ENCODE measurements at places on chromosomes 1 and 21.

DNA sequence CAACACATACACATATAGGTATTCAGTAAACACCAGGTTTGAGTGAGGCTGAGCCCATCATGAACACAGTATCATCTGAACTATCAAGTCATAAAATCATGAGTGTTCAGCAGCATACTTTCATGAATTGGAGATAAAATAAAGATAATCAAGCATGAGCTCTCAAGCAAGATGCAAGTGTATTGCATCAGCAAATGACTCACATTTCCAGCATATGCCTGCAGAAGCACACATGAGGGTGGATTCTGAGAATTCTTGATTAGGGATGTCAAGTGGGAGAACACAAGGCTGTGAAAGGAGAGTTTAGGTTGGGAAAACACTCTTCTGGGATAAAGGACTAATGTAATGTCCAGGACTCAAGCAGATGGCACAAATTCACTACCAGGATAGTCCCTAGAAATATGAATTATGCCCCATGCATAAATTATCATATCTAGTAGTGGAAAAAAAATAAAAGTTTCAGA, 299.2 kb downstream of the SRGAP2C start:
- DNase-seq = no peak

GRCh38 chr1:21334214-21335087, 44.2 kb upstream of the ECE1 start:
- peak; percentile 88 for DNase-seq

DNA sequence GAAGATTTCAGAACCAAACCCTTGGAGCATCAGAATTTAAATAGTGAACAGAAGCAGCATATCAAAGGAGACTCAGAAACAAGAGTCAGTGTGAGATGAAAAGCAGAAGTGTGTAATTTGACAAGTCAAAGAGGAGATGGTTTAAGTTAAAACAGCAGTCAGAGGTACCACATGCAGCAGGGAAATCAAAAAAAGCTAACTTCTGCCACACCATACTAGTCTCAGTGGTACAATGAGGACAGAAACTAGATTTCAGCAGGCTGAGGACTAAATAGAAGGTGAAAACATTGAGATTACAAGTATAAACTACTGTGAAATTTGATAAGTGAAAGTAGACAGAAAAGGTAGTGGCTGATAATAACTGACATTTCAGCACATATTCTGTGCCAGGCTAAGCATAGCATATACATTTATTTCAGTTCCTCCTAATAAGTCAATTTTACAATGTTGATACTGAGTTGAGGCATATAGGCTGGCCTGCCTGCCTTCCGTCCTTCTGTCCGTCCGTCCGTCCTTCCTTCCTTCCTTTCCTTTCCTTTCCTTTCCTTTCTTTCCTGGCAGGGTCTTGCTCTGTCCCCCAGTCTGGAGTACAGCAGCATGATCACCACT, 12.6 kb downstream of the SUCO start:
- no peak for DNase-seq

DNA sequence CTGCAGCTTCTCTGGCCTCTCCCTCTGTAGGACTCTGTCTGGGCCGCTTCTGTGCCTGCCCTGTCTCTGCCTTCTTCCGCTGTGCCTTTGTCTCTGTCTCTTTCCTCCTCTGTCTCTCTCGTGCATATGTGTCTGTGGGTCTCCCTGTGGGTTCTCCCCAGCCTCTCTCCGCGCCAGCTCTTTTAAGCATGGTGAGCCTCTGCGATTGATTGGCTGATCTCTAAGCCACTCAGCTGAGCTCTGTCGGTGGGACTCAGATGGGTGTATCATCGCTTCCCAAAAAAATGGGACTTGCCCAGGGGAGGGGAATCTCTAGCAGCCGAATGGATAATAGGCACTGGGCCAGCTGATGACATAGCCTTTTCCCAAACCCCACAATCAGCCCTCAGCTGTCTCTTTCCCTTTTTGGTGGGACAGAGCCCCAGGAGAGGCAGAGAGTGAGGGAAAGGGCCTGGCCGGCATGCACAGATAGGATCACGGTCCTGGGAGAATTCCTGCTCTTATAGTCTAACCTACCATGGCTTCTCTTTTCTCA, at the start of gene ADAMTS4:
Gene ADAMTS4 (minus strand): TSS at position 158 of the 535 bp plus-strand sequence. CDS start 427 bp downstream, outside the sequence.
- DNase-seq = peak; percentile 75

- DNase-seq = peak; percentile 19
Measured at GRCh38 chr21:26966649-26967061, 233 bp downstream of the ADAMTS5 start.

DNA sequence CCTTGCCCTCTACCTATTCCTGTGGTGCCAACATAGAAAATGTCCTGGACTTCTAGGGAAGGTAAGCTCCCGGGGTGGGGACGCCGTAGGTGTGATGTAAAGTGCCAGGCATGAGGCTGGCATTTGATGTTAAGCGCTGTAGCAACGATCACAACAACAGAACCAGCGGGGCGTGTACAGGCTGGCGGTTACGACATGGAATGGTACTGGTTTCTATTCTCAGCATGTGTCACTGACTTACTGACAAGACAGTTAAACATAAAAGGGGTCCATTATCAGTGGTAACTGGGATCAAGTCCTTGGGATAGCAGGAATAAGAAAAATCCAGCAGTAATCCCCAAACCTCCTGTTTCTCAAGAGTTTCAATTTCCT, 58.9 kb downstream of the TGFBR3 start:
- DNase-seq = no peak
